ENCODE measurements at places on chromosomes 13 and 19.
A peak's percentile ranks its signal among the peaks of the same experiment; 100 is the strongest.

DNA sequence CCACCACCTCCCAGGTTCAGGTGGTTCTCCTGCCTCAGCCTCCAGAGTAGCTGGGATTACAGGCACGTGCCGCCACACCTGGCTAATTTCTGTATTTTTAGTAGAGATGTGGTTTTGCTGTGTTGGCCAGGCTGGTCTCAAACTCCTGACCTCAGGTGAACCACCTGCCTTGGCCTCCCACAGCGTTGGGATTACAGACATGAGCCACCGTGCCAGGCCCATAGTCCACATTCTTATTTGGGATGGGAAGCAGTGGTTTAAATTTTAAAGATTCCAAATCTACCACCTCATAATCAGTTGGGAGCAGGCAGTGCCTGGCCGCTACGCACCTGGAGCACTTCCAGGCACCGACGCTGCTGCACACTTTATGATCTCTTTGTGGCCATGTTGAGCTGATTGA is 160.6 kb upstream of the SOX1 start:
- no peak for DNase-seq

- DNase-seq, result no peak
Observed at GRCh38 chr13:54373211-54373610, 1344.6 kb downstream of the OLFM4 start.

- DNase-seq, result no peak
Observed at GRCh38 chr13:79937771-79938216, 403.1 kb downstream of the SPRY2 start.

GRCh38 chr19:51706885-51707284 is 13.8 kb downstream of the SPACA6 start:
- DNase-seq, result no peak

DNA sequence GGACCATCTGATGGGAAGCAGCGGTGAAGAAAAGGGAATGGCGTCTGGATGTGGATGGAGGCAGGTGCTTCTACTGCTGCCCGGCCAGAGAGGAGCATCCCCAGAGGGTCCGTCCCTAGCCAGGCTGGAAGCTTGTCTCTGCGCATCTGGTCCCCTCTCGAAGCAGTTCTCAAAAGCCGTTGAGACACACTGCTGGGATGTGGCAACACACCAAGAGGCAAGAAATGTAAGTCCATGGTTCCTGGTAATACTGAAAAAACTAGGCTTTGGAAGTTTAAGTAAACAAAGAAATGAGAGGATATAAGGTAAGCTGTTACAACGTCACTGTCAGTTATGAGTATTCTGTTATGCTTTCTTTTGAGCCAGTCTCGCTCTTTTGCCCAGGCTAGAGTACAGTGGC is 15.1 kb upstream of the FFAR2 start:
- no peak for DNase-seq

DNA sequence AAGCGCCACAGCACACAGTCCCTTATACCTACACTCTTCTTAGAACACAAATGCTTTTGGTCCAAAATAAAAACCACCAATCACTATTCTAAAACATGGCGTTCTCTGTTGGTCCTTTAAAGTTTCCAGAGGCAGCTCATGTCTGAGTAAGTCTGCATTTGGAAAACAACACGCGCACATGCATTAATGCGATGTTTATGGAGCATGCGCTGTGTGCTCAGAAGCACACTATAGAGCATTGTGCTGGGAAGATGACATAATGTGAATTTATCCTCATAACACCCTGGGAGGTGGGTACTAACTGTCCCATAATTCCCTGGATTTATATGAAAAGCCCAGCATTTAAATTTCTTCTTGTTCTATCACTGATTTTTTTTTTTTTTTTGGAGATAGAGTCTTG is 10.7 kb downstream of the ZNF682 start:
- no peak for DNase-seq

GRCh38 chr19:37817180-37817981 is 38.0 kb upstream of the ZNF573 start:
- no peak for DNase-seq

DNA sequence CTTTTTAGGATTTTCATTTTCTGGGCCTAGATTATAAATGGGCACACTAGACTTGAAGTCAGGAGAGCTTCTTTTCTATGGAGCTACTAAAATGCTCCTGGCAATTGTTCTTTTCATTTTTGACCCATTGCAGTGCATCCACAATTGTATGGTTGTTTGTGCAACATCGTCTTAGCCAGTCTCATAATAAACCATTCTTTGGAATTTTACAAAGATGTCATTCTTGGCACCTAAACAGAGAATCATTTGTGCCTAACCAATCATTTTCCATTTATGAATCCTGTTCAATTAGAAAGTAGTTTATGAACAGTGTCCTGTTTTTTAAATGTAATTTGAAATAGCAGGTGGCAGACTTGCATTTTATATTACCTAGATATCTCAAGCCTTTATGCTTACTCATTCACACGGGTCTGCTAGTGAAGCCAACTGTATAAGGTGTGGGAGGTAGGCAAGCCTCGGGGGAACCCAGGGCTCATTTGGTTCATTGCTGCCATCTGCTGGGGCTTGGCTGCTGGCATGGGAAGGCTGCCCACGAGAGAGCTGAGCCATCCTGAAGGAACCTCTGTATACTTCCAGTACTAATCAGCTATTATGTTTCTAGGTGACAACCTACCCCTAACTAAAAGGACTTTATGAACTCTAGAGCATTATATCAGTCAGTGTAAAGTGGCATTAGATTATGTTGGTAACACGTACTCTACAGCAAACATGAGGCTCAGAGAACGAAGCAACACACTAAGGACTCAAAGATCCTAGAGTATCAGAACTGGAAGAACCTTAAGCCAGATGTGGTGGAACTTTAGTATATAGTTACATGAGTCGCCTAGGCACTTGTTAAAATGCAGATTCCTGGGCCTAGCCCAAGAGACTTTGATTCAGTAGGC is 60.0 kb downstream of the TPT1 start:
- DNase-seq, result peak; percentile 76

- no peak for DNase-seq
Observed at GRCh38 chr13:106151056-106151699, 384.3 kb downstream of the EFNB2 start.

DNA sequence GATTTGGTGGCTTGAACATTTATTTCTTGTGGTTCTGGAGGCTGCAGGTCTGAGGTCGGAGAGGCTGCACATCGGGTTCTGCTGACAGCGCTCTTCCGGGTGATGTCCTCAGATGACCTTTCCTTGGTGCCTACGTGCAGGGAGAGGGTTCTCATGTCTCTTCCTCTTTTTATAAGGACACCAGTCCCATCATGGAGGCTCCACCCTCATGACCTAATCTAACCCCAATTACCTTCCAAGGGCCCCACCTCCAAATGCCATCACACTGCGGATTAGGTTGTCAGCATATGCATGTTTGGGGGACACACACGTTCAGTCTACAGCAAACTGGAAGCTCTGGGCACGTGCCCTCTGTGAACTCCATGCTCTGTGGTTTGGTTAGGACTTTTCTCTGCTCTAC is 338.6 kb downstream of the FGF9 start:
- DNase-seq, result peak; percentile 60

DNA sequence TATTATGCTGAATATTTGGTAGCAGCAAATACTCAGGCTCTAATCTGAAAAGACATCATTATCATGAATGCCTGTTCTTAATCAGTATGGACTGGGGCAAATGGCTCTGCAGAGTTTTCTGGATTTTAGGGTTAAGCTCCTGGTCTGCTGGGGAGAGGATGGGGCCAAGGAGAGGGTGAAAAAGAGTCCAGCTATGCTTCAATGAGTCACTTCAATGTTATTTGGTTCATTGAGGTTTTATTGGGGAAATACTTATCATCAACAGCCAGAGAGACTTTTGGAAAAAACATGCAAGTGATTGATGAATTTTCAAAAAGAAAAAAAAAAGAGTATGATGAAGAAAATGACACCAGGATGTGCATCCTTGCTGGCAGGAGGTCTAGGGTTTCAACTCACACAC is 278.3 kb downstream of the UQCRFS1 start:
- no peak for DNase-seq

GRCh38 chr13:43411741-43412140 is 375.0 kb downstream of the ENOX1 start:
- no peak for DNase-seq

DNA sequence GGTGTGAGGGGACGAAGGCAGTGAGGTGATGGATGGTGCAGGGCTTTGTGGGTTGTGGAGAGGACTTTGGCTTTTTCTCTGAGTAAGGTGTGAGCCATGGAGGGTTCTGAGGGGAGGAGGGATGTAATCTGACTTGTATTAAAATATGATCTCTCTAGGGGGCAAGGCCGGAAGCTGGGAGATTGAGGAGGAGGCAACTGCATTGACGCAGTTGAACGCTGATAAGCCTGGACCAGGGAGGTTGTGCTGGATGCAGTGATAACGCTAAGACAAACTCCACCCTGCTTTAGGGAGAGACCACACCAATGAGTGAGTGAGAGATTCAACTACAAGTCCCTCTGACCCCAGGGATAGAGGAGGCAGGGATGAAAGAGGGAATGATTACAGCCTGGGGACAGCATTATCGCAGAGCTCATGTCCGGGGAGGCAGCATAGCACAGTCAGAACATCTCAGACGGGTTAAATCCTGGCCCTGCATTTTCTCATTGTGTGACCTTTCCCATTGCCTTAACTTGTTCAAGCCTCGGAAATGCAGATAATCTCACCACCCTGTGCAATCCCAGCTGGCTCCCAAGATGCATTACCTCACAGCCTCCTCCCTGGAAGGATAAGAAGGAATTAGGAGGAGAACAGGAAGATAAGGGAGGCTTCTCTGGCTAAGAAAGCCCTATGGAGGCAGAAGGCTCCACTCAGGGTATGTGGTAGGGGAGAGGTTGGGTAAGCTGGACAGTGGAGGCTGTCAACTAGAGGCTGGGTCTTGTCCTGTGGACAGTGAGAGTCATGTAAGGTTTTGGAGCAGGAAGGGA is 124.2 kb downstream of the CACNA1A start:
- no peak for DNase-seq

DNA sequence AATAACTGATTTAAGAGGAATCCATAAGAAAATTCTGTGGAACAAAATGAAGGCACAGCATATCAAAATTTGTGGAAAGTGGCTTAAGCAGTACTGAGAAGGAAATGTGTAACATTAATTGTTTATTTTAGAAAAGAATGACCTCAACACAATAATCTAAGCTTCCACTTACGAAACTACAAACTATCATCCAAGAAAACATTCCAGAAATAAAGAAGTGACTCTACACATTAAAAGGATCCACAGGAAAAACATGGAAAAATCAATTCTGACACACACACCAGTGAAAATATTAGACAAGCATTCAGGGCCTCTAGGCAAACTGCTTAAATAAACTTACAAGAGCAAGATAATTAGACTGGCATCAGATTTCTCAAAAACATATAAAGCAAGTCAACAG is 14.0 kb downstream of the EXOSC8 start:
- DNase-seq, result no peak

GRCh38 chr13:71871176-71871754 is 4.3 kb upstream of the DACH1 start:
- no peak for DNase-seq

DNA sequence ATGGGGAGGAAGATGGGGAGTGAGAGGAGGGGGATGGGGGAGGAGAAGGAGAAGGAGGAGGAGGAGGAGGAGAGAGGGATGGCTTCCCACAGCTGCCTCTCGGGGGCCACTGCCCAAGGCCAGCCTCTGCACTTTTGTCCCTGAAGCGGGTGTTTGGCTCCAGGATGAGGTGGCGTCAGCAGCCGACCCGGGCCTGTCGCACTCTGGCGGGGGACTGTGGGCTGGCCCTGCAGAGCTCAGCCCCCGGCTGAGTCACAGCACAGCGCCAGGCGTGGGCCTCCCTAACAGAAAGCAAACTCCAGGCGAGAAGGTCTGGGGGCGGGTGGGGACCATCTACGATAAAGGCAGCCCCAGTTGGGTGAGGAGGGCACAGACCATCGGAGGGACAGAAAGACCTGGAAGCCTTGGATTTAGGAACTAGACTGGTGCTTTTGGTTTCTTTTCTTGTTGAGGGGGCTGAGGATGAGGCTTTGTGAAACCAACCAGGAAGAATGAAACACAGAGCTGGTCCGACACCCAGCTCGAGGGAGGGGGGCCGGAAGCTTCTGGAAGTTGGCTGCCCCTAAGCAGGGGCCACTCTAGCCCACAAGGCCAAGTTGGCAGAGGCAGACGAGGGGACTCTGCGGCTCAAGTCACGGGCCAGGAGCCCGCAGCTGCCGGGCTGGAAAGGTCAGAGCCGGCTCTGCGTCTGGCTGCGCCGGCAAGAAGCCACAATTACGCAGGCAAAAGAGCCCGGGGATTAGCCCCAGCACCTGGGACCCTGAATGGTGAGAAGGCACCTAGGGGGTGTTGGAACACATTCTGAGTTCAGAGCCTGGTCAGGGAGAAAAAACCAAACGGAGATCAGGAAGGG is 18.2 kb downstream of the LSM4 start:
- DNase-seq, result peak; percentile 95

GRCh38 chr13:112342841-112343361 is 33.3 kb upstream of the SPACA7 start:
- no peak for DNase-seq
